ENCODE measurements at places on chromosomes 16 and 17.

- no peak for DNase-seq
These were observed 22.6 kb upstream of the SPATA32 start for GRCh38 chr17:45284176-45285140.

DNA sequence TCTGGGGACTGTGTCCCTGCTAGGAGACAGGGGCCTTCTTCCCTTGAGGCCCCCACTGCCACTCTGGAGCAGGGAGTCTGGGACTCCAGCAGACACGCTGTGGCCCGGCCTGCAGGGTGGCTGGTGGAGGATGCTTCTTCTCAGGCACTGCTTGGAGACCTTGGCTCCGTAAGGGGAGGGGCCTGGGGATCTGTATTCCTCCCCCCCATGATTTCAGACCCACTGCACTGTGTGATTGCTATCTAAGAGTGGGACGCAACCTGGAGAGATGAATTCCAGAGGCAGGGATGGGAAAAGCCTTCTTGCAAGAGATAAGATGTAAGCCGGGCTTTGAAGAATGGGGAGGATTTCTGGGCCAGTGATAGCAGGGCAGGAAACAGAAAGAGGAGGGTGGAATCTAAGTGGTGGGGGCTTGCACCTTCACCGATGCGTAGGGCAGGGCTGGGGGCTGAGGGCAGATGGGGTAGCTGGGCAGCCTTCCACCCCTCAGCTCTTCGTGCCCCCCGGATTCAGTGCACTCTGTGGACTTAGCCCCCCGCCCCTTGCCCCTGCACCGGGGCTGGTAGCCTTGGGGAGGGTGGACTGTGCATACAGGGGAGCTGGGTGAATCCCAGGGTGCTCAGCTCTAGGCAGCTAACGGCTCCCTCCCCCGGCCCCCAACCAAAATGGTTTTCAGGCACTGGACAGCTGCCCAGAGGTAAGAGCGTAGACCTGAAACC lies 5.2 kb upstream of the GSE1 start:
- DNase-seq = peak; percentile 82

- no peak for DNase-seq
These were observed 108.5 kb upstream of the RCVRN start for GRCh38 chr17:10013365-10014112.

- DNase-seq = no peak
These were observed 793.3 kb upstream of the GOT2 start for GRCh38 chr16:59527206-59527997.

GRCh38 chr16:2751577-2752034 lies 832 bp upstream of the SRRM2 start:
- no peak for DNase-seq

GRCh38 chr16:50821586-50821985 lies 79.7 kb downstream of the CYLD start:
- no peak for DNase-seq

DNA sequence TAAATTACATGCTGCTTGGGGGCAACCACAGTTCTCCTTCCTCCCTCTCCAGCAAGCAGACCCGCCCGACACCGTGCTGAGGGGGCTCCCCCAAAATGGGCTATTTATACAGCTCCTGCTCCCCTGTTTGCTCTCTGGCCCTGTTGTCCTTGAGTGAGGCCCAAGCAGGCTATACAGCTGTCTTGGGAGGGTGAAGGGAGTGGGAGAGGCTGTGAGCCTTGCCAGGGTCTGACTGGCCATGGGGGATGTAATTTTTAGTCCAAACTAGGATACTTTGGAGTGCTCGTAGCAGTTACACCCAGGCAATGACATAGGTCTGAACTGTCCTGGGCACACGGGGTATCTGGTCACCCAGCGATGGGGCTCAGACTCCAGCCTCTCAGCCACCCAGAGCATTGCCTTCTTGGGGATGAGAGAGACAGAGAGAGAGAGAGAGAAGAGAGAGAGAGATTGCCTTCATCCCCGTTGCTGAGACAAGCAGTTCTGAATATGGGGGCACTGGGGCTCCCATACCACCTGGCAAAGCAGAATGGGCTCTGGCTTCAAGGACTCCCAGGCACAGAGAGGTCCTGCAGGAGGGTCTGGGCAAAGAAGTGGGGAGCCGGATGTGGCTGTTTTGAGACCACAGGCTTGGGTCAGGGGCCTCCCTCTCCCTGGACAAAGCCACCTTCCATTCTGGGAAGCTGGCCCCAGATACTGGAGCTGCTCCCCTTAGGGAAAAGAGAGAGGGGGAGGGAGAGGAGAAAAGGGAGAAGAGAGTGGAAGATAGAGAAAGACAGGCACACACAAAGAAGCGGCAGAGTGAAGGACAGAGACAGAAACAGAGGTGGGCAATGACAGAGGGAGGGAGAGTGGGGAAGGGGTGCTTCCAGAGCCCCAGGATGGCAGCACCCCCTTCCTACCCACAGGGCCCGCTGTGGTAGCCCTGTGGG lies 10.7 kb upstream of the TMEM92 start:
- DNase-seq = no peak

DNA sequence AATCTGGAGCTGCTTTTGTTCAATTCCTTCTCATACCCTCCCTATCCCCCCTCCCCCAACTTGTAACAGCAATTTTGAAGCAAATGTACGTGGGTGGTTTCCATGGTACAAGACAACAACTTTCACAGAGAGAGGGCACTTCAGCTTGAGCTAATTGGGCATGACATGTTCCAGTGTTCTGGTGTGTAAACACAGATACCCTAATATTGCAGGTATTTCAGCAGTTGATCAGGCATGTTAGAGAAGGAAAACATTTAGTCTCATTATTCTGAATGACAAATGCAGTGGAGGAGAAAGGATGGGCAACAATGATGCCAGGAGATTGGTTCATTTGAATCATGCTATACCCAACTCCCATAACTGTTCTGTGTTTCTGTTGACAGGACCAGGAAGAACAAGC lies 137.5 kb downstream of the TRIM37 start:
- DNase-seq = no peak

- no peak for DNase-seq
These were observed 13.6 kb upstream of the PYY start for GRCh38 chr17:43967251-43967875.

DNA sequence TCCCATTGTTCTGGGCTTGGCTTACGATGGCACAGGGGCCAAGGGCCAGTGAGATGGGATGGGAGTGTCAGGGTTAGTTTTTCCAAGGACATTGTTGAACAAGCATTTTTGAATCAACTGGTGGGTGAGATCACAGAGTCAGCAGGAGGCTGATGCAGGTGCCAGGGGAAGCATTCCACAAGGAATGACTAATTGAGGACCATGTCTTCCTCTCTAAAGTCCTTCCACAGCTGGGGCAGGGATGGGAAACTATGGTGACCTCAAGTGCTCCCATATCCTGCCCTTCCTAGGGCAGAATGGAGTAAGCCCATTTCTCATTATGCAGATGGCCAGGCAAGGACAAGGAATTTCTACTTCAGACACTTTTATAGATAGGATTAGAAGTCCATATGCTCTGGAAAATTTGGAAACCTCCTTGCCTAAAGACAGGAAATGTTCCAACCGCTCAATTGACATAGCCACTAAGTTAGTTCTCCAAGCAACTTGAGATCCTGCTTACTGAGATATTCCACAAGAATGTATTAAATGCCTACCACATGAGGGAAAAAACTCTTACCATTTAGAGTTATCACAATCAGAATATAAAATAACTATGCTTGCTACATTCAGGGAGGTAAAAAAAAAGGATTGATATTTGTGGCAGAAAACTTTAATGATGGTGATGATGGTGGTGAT lies 21.2 kb upstream of the ENGASE start:
- DNase-seq = no peak

DNA sequence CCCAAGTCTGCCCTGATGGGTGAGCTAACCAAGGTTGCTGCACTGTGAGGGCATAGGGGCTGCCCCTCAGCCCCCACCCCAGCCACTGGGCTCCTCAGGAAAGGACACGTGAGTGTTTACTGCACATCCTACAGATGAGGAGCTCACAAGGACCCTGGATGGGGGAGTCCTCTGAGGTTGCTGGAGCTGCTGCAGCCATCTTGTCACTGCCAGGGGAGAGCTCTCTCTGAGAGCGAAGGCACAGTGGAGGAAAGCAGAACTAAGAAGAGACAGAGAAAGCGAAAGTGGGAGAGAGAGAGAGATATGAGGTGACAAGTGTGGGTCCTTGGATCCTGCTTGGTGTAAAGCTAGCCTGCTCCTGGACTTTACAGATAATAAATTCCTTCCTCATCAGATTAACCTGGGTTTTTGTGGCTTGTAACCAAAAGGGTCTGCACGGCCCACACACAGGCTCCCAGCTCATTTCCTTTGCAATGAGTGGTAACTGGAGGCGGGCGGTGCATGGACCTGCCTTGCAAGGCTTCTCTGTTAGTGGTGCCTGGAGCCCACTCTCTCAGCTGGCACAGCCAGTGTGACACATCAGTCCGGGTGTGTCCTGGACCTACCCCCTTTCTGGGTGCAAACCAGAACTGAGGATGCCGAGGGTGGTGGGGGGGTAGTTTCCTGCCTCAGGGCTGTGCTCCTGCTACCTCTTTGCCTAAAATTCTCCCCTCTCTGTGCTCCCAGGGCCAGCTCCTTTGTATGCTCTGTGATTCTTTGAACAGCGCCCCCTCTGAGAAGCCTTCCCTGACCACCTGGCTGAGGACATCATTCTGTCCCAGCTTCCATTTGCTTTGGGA lies 14.2 kb downstream of the SNX20 start:
- DNase-seq = no peak

GRCh38 chr16:85086347-85087291 lies 25.7 kb downstream of the CIBAR2 start:
- DNase-seq = peak; percentile 38

- no peak for DNase-seq
These were observed 13.1 kb upstream of the BRD7 start for GRCh38 chr16:50381679-50382440.

DNA sequence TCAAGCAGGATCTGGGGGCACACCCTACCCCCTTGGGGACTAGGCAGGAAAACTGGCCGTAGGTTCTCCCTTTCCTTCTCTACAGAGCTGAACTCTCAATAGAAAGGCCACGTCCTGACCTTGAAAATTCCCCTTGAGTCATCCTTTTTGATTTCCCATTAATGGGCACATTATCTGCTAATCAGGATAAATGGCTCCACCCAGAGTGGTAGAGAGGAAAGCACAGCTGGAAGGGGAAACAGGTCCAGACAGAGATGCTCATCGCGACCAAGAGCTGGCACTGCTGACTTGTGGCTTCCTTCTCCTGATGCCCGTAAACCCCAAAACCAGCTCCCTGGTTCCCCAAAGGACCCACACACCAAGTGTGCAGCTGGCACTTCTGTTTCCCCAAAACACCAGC lies 206.5 kb upstream of the CDH5 start:
- DNase-seq = no peak

DNA sequence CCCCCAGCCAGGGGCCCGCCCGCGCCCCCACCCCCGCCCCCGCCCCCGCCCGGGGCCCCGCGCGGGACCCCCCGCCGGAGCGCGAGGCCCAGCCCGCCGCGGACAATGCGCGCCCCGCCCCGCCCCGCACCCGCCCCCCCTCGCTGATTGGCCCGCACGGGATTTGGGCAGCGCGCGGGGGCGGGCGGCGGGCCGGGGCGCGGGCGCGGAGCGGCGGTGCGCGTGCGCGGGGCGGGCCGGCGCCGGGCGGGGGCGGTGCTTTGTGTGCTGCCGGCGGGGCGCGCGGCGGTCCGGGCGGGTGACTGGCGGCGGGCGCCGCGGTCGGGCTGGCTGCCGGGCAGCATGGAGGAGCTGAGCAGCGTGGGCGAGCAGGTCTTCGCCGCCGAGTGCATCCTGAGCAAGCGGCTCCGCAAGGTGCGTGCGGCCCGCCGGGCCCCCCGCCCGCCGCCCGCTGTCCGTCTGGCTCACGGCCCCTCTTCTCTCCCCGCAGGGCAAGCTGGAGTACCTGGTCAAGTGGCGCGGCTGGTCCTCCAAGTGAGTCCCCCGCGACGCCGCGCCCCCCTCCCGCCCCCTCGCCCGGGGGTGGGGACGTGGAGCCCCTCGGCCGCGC lies at the start of gene CBX2:
CBX2 (plus strand) TSS at position 255 of the 610 bp plus-strand sequence; CDS start at position 343, 88 bp downstream.
- peak; percentile 79 for DNase-seq
